NCI-H2081 treated with DMSO at 0.1 percent for 48 hours (cell line): ENCODE measurements at places on chromosomes 11 and 22.

- no peak for DNase-seq
Measured at GRCh38 chr11:64841592-64842365, 2.7 kb downstream of the CDC42BPG start.

DNA sequence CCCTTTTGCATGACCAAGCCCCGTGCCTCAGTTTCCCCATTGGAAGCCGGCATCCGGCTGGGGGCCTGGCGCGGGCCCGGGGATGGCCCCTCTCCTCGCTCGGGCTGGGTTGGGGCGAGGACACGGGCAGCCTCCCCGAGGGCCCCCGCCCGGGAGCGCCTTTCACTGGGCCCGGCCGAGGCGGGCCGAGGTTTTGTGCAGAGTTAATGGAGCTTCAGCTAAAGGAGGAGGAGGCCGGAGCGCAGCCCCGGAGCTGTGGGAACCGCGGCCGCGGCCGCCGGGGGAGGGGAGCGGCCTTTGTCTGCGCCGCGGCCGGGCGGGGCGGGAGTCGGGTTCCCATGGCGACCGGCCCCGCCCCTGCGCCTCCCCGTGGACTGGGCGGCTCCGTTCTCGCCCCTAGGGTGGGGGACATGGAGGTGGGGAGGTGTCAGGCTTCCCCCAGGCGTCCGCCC, 1.4 kb upstream of the MAPK11 start:
- DNase-seq = no peak

- DNase-seq = no peak
Measured at GRCh38 chr11:82731691-82732277, 1.9 kb downstream of the FAM181B start.

DNA sequence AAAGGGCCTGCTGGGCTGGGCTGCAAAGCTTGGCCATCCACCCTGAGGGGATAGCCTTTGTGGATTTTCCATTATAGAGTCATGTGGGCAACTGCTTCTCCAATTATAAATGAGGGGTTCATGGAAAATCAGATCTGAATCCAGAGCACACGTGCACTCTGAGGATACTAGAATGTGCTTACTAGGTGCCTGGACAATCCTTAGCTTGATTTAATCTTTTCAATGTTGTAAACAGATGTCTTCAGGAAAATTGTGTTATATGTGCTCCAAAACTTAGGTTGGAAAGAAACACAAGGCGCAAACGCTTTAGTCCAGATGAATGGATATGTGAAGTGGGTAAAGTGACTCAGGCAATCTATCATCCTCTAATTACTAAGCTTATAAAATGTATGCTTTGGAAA, 92.0 kb downstream of the SLC17A6 start:
- no peak for DNase-seq

- no peak for DNase-seq
Measured at GRCh38 chr22:20258021-20258299, 10.2 kb downstream of the RTN4R start.

DNA sequence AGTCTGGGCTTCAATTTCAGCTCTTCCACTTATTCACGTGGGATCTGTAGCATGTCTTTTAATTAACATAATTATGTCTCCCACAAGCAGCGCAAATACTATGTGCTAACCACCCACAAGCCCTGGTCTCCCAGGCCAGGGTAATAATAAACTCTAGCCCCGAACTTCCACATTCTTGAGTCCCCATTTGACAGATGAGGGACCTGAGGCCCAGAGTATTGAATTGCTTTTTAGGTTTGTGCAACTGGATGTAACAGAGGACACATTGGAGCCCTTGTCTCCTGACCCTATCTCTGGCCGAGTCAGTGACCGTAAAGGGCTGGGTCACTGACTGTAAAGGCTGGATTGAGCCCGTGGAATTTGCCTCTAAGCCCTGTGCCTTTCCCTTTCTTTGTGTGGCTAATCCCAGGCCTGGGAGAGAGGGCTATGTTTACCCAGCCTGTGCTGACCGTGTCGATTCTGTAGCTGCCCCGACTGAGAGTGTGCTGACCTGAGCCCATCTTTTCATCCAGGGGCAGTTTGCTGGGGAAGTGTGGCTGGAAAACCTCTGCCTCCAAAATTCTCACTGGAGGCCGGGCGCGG, 3.9 kb downstream of the CRYBB2 start:
- no peak for DNase-seq

DNA sequence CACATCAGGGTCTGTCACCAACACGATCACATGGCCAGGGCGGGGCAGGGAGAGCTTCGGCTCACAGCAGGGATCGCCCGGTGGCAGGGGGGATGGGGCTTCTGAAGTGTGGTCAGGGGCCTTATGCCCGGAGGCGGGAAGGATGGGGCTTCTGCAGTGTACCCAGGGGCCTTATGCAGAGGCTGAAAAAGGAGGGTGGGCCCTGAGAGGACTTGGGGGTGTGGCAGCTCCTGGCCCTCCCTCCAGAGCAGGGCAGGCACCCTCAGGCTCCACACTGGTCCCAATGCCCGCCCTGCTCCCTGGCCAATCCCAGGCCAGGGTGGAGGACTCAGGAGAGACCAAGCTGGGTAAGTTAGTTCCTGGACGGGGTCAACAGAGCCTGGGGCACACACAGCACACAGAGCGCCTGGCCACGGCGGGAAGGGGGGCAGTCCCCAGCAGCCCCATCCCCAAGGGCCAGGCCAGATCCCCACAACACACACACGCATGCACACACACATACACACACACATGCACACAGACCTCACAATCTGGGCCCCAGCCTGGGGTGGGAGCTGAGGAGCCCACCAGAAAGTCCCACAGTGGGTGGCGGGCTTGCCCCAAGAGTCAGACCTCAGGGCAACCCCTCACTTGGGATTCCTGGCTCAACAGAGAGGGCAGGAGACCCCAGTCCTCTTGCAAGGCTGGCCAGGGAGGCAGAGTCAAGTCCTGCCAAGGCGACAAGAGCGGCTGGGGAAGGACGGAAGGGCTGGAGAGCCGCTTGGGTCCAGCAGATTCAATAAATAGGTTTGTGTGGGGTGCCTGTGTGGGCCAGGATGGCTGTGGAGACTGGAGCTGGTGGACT, 1.1 kb upstream of the CEND1 start:
- no peak for DNase-seq

DNA sequence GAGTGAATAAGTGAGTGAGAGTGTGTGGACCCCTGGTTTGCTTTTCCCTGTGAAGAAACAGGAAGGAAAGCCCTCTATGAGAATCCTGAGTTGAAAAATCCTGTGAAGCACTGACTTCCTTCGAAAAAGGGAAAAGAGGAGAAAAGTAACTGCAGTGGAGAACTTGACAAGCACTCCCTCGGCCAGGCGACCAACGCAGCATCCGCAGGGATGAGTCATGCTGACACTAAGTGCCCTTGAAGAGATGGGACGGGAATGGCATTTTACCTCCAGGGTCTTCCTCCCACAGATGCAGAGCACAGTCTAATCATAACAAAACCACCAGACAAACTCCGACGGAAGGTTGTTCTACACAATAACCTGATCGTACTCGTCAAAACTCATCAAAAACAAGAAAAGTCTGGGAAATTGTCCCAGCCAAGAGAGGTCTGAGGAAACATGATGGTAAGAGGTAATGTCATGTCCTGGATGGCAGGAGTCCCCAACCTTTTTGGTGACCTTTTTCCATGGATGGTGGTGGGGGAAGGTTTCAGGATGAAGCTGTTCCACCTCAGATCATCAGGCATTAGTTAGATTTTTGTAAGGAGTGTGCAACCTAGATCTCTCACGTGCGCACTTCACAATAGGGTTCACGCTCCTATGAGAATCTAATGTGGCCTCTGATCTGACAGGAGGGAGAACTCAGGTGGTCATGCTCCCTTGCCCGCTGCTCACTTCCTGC, 132.2 kb upstream of the B3GAT1 start:
- no peak for DNase-seq
